ENCODE measurements at places on chromosomes 4 and X.
A peak's percentile ranks its signal among the peaks of the same experiment; 100 is the strongest.

- DNase-seq, result no peak
Observed at GRCh38 chr4:27692158-27692557, 831.5 kb downstream of the STIM2 start.

DNA sequence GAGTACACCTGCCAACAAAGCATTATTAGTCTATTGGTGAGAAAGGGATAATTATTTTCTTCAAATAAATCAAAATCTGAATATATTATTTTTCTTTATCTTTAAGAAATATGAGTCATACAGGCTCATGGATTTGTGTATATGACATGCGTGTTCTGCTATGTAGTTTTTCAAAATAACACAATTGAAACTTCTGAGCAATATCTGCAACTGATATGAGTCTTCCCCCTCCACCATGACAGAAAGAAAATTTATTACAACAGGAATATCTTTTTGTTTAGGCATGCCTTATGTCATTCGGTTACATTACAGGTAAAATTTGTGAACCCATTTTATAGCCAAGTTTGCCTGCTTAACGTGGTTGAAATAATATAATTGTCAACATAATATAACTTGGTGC is 32.0 kb downstream of the TMPRSS11A start:
- DNase-seq, result no peak

DNA sequence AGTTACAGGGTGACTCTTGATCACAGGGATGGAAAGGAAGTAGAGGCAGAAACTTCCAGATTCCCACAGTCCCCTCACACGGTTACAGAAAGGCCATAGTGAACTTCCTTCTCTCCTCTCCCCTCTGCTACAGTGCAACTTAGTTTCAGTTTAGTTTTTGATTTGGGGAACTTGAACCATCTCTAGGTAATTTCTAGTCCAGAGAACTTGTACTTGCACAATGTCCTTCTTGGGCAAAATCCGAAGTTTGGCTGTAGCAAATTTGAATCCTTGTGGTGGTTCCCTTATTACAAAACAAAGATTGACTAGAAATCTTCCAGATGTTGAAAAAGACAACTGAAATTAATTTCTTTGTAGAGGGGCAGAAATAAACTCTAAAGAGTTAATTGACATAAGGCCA is 1.2 kb upstream of the BLTP1 start:
- DNase-seq, result no peak

GRCh38 chr4:16890651-16891050 is 7.8 kb downstream of the LDB2 start:
- no peak for DNase-seq

DNA sequence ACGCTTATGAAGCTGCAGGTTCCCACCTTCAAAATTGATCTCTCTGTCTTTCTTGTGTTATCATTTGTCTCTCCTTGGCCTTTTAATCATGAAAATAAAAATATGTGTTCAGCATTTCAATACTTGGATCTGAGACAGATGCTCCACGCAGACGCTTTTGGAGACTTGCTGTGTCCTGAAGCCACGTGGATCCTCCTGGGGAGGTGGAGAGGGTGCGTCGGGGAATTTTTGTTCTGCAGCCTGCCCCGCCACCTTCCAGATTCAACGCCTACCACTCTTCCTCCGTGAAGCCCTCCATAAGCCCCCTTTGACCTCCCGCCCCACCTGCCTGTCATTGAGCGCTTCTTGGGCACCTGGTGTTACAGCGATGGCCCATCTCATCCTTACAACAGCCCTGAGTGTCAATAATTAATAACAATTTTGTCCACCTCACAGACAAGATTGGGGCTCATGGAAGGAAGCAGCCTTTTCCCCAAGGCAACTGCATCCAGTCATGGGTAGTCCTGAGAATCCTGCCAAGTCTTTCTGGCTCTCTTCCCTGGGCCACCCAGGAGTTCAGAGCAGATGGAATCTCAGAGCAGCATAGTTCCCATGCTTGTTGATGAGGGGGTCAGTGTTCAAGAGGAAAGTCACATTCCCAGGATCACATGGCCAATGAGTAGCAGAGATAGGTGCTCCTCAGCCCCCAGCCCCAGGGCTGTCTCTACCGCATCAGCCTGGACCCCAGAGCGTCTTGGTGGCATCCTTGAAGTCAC is 172.6 kb upstream of the PSAPL1 start:
- no peak for DNase-seq

- no peak for DNase-seq
Observed at GRCh38 chr4:165600959-165601683, 222.3 kb downstream of the CPE start.

GRCh38 chrX:44570522-44570921 is 27.9 kb upstream of the FUNDC1 start:
- DNase-seq, result no peak

GRCh38 chr4:70600977-70601376 is 8.9 kb downstream of the AMBN start:
- DNase-seq, result no peak

GRCh38 chrX:100085846-100086245 is 324.2 kb downstream of the PCDH19 start:
- no peak for DNase-seq

- DNase-seq, result no peak
Observed at GRCh38 chrX:133380711-133381619, 34.3 kb downstream of the GPC4 start.

- no peak for DNase-seq
Observed at GRCh38 chr4:121736735-121737351, 28.1 kb downstream of the SMIM43 start.

GRCh38 chrX:37332987-37333658 is 16.0 kb upstream of the PRRG1 start:
- DNase-seq, result no peak

DNA sequence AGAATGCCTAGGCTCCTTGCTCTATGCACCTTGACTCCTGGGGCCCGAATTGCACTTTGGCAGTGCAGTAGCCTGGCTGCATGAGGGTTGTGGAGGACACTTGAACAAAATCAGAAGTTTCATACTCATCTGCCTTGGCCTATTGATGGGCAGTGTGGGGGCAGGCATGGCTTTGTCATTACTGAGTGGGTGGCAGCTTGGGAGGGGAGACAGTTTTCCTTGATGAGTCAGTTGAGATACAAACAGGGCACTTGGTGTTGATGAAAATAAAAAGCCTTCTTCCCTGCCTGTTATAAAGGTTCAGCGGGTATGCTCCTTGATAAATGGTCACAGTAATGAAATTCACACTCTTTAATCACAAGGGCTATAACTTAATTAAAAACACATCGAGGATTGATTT is 126.8 kb upstream of the MAMLD1 start:
- DNase-seq, result no peak

DNA sequence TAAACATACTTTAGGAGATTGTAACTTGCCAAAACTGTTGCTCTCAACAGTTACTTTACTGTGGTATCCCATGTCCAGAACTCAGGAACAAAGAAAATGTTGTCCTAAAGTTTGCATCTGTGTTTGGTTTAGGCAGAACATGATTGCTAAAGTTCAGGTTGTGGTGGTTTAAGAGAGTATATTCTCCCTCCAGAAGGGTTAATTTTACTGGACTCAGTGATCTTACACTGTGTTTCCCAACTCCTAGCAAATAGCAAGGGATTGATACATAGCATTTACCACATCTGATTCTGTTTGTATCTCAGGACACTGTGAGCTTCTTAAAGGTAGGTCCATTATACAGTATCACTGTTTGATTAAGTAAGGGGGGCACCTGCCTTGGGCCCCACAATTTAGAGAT is 13.3 kb upstream of the DCK start:
- DNase-seq, result no peak

- no peak for DNase-seq
Observed at GRCh38 chrX:41594634-41595033, 94.1 kb upstream of the GPR34 start.

DNA sequence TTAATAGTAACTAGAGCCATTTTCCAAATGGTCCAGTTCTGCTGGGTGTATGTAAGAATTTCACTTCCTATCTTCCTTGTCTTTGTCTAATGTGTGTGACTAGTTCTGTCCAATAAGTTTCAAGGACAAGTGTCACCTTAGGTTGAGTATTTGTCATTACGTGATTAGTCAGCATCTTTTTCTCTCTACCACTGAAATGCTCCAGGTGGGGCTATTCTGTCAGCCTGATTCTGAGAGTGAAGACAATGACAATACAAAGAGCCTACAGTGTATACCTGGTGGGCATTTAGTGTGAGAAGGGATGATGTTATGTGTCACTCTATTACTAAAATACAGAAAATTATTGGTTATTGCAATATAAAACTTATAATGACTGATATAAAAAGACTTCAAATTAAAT is 876.3 kb downstream of the C4orf33 start:
- no peak for DNase-seq

DNA sequence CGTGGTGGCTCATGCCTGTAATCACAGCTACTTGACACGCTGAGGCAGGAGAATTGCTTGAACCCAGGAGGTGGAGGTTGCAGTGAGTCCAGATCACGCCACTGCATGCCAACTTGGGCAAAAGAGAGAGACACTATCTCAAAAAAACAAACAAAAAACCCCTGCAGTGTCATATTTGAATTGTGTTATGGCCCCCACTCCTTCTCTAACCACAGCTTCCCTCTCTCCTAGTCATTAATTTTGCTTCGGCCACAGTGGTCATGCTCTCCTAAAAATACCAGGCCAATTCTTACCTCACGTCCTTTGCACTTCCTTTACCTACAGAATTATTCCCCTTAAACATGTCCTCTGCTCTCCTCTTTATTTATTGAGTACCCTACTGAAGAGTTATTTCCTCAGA is 206.1 kb downstream of the PPP3CA start:
- no peak for DNase-seq

DNA sequence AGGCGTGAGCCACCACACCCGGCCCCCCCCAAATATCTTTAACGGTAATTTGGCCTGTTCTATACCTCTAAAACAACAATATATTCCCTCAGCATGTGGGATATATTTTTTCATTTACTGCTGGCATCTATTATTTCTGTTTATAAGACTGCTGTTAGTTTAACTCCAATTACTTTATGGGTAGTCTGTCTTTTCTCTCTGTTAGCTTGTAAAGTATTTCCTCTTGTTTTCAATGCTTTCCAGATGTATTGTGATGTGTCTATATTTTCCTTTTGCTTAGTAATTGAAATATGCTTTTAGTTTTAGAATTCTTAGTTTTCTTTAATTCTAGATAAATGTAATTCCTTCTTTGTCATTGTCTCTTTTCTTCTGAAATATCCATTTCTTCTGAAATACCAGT is 445.8 kb downstream of the ANKRD50 start:
- no peak for DNase-seq

DNA sequence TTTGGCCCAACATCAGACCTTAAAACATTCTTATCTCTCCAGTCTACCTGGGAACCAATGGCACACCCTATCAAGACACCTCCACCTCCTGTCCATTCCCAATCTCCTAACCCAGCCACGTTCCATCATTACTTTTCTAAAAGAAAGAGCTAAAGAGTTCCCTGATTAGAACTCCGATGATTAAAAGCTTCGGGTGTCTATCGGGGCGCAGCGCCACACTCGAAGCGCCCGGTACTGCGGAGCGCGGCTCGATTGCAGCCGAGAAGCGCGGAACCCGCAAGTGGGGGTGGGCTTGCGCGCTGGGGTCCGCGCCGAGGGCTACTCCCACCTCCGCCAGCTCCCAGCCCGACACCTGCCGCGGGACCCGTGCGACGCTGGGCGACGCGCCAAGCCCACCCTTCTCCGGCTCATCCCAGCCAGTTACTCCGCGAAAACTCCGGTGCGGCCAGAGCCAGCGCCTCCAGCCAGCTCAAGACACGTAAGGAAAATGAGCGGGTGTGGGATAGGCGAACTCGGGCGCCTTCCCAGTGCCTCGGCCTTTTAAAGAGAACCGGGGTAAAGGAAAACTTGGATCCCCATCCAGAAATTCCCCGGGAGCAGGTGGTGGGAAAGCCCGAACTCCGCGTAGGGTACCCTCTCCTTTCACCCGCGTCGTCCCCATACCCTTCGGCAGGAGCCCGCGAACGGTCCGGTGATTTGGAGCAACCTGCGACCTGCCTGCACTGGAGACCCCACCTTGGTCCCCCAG is 593 bp downstream of the NPY1R start:
- no peak for DNase-seq

GRCh38 chr4:6288342-6288741 is 18.7 kb downstream of the WFS1 start:
- DNase-seq, result no peak

GRCh38 chr4:173434231-173434630 is 35.3 kb upstream of the SCRG1 start:
- no peak for DNase-seq

GRCh38 chrX:95762716-95763115 is 921.9 kb upstream of the DIAPH2 start:
- DNase-seq, result no peak

- peak; percentile 65 for DNase-seq
Observed at GRCh38 chr4:71270901-71271300, 67.9 kb upstream of the SLC4A4 start.

DNA sequence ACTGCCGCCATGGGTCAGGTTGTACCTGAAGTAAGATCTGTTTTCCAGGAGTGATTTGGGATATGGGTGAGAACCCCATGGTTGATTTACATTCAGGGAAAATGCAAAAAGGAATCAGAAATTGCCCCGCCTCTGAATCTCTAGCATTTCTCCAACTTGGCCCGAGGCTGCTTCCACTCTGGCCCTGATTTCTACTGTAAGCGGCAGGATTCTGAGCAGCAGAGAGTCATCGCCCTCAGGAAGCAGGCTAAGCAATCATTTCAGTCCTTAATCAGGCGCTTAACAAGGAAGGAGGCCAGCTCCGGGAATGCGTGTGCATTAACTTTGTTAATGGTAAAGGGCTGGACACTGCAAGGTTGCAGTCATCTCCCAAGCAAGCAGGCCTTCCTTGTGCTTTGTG is 88.5 kb upstream of the DHX15 start:
- no peak for DNase-seq

DNA sequence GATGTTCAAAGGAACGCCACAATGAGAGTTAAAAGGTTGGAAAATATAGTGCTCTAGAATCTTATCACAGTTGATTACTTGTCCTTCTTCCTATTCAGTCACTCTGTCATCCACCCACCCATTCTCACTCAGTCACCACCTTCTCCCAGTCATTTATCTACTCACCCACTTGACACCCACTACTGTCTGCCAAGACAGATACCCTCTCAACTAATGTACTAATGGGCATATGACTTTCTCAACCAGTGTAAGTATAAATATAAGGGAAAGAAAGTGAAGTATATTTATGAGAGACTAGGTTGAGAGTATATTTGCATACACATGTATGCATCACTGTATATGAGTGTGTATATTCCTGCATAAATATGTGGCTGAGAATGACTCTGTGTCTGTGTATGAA is 20.0 kb downstream of the MID2 start:
- DNase-seq, result no peak
